ENCODE measurements at places on chromosomes 1 and 21.

- no peak for DNase-seq
Measured at GRCh38 chr1:183289051-183289496, 103.0 kb downstream of the LAMC2 start.

DNA sequence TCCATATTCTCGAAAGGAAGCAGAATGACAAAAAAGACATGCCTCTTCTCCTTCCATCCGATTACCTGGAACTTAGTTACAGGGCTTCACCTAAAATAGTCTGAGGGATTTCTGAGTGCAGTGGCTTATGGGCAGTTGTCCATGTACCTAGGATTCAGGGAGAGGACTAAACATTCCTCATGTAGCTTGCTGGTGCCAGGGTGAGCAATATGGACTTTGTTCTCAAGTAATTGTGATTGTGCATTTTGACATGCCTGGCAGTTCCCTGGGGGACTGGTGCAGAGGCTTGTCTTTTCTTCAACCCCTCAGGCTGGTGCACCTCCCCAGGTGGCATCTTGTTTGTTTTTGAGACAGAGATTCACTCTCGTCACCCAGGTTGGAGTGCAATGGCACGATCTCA, 6.1 kb upstream of the PSEN2 start:
- no peak for DNase-seq

DNA sequence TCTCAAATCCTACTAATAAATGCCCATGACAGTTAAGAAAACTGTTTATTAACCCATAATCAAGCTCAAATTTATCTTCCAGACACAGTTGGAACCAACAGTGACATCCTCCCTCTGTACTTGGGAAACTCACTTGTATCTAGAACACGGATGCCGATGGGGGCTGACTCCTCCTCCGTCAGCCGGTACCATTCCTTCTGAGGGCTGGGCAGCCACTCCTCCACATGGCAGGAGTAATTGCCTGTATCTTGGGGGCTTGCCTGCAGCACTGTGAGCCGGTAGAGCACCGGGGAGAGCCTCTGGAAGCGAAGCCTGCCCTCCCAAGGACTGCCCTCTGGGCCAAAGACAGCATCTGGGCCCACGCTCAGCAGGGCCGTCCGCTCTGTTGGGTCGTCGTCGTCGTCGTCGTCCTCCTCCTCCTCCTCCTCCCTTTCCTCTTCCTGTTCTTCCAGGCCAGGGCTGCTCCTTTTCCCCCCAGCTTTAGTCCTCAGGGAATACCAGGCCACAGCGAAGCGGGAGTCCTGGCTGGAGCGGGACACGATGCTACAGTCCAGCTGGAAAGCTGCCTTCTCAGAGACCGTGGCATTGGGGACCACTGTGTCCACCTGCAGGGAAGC, 8.5 kb upstream of the CD58 start:
- no peak for DNase-seq

DNA sequence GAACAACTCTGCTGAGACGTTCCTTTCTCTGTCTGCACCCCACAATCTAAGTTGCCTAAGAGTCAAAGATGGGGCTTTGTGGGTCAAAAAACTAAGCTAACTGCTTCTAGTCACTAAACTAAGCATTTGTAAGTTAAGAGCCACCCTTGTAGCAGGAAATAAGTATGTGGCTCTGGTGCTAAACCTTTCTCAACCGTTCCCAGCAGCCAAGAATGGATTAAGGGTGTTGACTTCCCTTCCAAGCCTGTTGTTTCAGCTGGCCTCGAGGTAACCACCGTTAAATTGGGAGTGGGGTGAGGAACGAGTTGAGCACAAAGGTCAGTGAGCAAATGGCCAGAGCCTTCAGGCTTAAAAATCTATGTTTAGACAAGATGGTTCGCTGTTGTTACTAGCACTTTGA, 169.1 kb downstream of the TRIM33 start:
- no peak for DNase-seq

DNA sequence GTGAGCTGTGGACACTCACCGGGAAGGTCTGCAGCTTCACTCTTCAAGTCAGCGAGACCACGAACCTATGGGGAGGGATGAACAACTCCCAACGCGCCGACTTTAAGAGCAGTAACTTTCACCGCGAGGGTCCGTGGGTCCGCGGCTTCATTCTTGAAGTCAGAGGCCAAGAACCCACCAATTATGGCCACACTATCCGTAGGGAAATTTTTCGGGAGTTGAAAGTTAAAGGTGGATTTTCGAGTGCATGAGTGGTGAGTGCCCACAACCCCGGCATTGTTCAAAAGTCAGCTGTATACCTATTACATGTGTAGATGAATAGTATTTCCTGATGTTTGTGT, 19.7 kb downstream of the EXOC8 start:
- DNase-seq, result no peak

- DNase-seq, result no peak
Measured at GRCh38 chr1:8925960-8926359, 19.7 kb upstream of the CA6 start.

- no peak for DNase-seq
Measured at GRCh38 chr1:34865981-34866761, 6.6 kb upstream of the SMIM12 start.

GRCh38 chr1:80153762-80154161, 1147.2 kb upstream of the ADGRL4 start:
- no peak for DNase-seq

DNA sequence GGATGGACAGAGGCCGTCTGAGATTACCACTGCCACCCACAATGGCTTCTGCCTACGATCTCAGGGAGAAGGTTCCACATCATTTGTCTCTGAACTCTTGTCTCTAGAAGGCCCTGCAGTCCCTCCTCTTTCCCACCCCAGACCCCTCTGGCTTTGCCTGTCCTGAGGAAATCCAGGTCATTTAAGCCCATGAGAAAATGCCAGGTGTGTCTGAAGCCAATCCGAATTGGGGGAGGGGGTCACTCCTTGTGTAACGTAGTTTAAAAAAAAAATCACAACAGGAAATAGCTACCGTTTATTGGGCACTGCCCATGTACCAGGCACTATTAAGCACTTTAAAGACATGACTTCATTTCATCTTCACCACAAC, 7.5 kb upstream of the MYOM3 start:
- no peak for DNase-seq

- no peak for DNase-seq
Measured at GRCh38 chr1:33962061-33962460, 98.2 kb downstream of the HMGB4 start.

DNA sequence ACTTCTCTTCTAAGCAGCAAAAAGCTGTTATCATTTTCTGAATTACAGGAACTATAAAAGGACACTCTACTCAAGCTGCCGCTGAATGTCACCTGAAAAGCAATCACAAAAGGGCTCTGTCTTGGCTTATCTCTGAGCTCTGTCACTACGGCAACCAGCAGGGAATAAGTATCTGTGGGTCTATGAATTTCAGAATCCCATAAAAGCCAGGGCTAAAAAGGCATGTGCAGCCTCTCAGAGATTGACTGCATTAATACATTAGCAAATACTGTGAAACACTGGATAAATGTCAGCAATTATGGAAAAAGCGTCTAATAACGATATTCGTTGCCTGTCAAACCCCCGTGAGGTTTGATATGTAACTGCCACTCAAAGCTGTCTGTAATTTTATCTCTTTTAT, 210.2 kb upstream of the DMRTA2 start:
- DNase-seq, result peak; percentile 10

- DNase-seq, result no peak
Measured at GRCh38 chr1:178538192-178538916, 25.4 kb downstream of the TEX35 start.

DNA sequence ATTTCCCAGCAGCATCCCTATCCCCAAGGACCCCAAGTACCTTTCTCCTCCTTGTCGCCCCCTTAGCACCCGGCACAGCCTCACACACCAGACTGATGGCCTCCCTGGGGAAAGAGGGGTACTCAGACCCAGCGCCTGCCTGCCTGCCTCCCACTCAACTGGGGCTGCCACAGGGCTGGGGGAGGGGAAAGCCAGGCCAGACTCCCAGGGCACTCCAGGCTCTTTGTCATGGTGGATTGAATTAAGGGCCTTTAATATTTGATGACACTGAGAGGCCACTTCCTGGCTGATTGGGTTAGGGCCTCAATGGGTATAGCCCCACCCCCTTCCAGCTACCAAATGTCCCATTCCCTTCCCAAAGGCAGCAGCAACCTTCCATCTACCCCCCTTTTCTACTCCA, 1.8 kb downstream of the SHC1 start:
- peak; percentile 65 for DNase-seq

DNA sequence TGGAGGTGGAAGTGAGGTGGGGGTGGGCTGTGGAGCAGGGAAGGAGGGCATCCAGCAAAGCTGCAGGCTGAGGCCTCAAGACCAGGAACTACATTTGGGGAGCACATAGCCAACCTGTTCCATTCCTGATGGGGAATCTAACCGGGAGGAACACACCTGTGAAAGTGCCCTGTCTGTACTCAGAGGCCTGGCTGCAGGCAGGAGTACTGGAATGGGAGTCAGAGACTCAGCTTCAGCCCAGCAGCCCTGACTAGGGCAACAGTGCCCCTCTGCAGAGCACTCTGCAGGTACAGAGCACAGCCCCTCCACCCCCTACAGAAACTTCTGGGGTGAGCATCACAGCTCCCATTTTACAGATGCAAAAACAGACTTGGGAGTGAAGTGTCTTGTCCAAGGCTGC, 126.4 kb downstream of the DMRTB1 start:
- DNase-seq, result no peak

GRCh38 chr1:231636157-231636556, 9.6 kb downstream of the DISC1 start:
- DNase-seq, result no peak

- DNase-seq, result no peak
Measured at GRCh38 chr1:8554956-8555534, 237.1 kb downstream of the SLC45A1 start.

GRCh38 chr1:12161662-12162458, 4.9 kb upstream of the TNFRSF1B start:
- no peak for DNase-seq

- DNase-seq, result no peak
Measured at GRCh38 chr1:208040821-208041297, 129.9 kb upstream of the CD34 start.

GRCh38 chr21:46475296-46475695, 16.6 kb downstream of the DIP2A start:
- DNase-seq, result no peak

GRCh38 chr1:66464351-66464750, 69.6 kb upstream of the SGIP1 start:
- DNase-seq, result no peak

DNA sequence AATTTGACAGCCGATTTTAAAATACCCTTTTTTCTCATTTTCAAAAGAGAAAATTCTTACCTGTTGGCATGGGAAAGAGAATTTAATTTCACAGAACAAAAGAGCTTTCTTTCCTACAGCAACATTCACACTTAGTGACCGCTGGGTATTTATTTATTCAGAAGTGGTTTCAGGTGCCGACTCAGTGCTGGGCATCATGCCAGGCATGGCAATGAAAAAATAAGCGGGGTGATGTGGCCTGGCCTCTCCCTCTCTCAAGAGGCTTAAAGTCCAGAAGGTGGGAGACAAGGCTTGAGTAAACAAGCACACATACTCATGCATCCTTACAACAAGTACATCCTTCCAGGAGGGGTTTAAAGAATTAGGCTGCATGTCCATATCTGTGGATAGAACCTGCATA, 4.1 kb upstream of the PCP4 start:
- DNase-seq, result no peak

DNA sequence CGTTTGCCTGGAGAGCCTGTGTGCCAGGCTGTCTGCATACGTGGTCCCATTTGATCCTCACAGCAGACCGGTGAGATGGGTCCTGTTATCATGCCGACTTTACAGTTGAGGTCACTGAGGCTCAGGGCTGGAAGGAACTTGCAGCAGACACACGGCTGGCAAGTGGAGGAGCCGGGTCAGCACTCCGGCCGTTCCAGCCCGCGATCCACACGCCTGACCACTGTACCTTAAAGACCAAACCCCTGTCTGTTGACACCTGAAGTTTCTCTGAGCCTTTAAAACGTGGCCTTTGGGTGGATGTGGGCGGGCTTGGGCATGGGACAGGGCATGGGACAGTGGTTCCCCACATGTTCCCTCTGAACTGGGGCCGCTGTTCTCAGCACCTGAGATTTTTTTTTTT, 171.5 kb upstream of the TMEM51 start:
- DNase-seq, result no peak

- no peak for DNase-seq
Measured at GRCh38 chr1:110074166-110074565, 3.7 kb upstream of the ALX3 start.

DNA sequence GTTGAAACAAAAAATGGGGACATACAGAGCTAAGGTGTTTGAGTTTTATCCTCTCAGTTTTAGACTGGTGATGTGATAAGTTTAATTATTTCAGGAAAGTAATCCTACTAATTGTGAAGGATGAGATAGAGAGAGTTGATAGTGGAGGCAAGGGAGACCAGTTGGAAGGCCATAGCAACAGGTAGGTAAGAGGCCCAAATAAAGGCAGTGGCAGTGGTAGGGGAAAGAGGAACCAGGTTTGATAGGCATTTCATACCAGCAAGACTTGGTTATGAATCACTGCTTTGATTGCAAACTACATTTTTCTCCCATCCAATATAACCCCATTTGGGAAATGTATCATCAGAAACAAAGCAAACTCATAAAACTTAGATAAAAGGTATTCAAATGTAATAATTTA, 63.1 kb upstream of the SH3GLB1 start:
- DNase-seq, result no peak

DNA sequence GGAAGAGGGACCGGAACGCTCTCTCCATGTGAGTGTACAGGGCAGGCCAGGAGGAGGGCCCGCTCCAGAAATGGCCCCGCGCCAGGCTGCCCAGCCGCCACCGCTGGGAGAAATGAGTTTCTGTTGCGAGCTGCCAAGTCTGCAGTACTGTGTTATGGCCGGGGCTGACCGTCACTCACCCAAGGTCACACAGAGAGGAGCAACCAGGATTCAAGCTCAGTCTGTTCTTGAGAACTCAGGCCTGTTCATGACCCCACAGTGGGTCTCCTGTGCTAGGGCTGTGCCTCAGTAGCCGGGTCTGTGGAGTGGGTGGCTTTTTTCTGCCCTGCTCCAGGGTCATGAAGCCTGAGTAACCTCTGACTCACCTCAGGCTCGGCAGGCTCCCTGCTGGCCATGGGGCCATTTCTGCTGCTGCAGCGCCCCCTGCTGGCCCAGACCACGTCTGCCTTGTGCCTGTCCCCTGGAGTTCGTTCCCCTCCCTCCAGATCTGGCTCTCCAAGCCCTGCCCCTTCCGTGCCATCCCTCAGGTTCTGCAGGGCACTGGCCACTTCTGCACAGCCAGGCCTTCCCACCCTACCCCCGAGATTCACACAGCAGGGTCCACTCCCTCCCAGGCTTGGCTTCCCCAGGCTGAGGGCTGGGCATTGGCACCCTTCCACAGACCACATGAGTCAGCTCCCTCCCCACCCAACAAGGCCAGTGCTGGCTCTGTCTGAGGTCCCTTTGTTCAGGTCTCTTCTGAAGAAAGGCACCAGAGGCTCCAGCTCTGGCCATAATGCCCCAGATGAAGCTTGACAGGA, 51.8 kb downstream of the EDN2 start:
- DNase-seq, result peak; percentile 56

All from SK-N-DZ (cell line).